ENCODE measurements at places on chromosomes 4 and X. TPM values are rescaled to one million over a fixed set of nuclear protein-coding genes. Genes with fewer than 3 reads are reported as not detected.

ALB gene
- polyA plus RNA-seq = 2.6 TPM

RNF4 gene
- polyA plus RNA-seq = 71.0 TPM

RNF150 gene
- 23.6 TPM for polyA plus RNA-seq

ARMCX2 gene
- 104 TPM for polyA plus RNA-seq

PASD1 gene
- polyA plus RNA-seq = not detected

STPG2 gene
- polyA plus RNA-seq = 0.81 TPM

RTL9 gene
- polyA plus RNA-seq = 0.30 TPM

TXLNG gene
- 18.8 TPM for polyA plus RNA-seq

HS6ST2 gene
- 27.8 TPM for polyA plus RNA-seq

CLDN22 gene
- polyA plus RNA-seq = 0.68 TPM

SH3RF1 gene
- 27.7 TPM for polyA plus RNA-seq

NDNF gene
- 72.5 TPM for polyA plus RNA-seq

FAM156B gene
- polyA plus RNA-seq = 16.1 TPM

MAB21L2 gene
- not detected for polyA plus RNA-seq

IQSEC2 gene
- 18.0 TPM for polyA plus RNA-seq

ENPEP gene
- 218 TPM for polyA plus RNA-seq

ADAMTS3 gene
- polyA plus RNA-seq = 9.4 TPM

BEX4 gene
- 158 TPM for polyA plus RNA-seq

CCDC160 gene
- 10.1 TPM for polyA plus RNA-seq

CENPVL1 gene
- 0.20 TPM for polyA plus RNA-seq

USP17L24 gene
- not detected for polyA plus RNA-seq

CTAG1A gene
- not detected for polyA plus RNA-seq

LANCL3 gene
- polyA plus RNA-seq = 0.22 TPM

HS3ST1 gene
- 0.92 TPM for polyA plus RNA-seq

GPRASP2 gene
- 35.5 TPM for polyA plus RNA-seq

ACOT9 gene
- polyA plus RNA-seq = 32.3 TPM

ENAM gene
- 3.8 TPM for polyA plus RNA-seq

DUSP9 gene
- 57.5 TPM for polyA plus RNA-seq
